Naive B cell (primary cell): ENCODE measurements at places on chromosomes 2 and 18.

DNA sequence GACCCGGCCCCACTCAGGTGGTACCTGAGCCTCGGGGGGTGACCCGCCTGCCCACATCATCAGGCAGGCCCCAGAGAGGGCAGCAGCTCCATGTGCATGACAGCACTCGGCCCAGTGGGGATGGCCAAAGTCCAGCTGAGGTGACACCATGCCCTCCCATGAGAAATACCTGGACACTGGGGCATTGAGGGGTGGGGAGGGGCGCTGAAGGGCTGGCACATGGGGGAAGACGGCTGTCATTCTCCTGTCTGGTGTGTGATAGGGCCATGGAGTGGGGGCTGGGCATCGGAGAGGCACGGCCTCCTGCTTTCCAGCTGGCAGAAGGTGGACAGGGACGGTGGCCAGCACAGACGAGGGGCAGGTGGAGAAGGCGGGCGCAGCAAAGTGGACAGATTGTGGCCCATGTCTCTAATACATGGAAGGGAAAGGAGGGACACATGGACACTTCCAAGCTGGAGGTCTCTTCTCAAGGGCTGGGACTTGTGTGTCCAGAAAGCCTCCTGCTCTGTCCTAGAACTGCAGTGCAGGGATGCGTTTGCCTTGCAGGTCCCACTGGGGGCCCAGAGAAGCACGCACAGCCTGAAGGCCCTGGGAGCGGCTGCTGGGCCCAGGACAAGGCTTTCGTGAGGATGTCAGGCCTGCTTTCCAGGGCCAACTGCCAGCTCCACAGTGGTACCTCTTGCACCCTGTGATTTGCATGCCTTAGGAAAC lies 302.2 kb downstream of the NDUFA10 start:
- no peak for DNase-seq

DNA sequence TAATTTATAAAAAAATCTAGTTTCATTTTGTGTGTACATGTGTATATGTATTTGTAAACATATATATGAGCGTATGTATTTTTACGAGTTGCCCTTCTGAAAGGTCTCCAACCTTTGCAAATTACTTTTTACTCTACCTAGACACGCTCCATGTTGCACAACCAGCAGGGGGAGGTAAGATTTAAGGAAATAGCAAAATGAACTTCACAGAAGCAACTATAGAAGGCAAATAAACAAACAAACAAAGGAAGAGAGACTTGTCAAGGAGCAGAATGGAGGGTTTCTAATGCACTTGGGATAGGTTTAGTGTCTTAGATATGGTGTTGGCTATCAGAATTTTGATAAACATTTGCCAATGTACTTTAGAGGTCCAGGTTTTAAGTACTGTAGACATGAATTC lies 820.5 kb upstream of the POU3F3 start:
- DNase-seq = no peak

DNA sequence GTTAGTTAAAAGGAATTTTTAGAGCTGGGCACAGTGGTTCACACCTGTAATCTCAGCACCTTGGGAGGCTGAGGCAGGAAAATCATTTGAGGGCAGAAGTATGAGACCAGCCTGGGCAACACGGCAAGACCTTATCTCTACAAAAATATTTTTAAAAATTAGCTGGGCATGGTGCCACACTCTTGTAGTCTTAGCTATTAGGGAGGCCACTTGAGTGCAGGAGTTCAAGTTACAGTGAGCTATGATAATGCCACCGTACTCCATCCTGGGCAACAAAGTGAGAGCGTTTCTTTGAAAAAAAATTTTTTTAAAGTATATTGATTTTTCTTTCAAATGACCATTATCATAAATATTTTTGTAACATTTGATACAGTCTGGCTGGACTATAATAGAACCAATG lies 93.6 kb upstream of the FAM117B start:
- DNase-seq = no peak

DNA sequence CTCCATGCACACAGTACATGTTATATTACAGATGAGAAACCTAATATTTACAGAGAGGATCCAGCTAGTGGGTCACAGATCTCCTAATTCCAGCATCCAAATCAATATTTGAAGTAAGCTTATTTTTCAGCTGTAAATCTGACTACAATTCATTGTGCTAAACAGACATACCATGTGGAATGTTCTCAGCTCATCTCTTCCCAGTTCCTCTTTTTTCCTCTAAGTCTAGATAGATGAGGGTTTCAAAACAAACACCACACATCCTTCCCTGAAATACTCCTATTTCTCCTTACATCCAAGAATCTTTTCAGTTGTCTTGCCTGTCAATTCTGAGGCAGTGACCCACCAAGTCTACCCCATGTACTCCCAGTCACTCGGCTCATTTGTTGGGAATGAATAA lies 200.7 kb upstream of the PIK3C3 start:
- no peak for DNase-seq

- DNase-seq = no peak
Observed at GRCh38 chr2:25955036-25955435, 27.3 kb downstream of the KIF3C start.
